Muscle of arm (tissue), 14 donors: ENCODE measurements at places on chromosomes 12 and 14.

GRCh38 chr14:60350366-60350720 lies 101.3 kb downstream of the PPM1A start:
- peak; percentile 43 for DNase-seq

GRCh38 chr14:73145371-73145770 lies 9.1 kb downstream of the PSEN1 start:
- no peak for DNase-seq

DNA sequence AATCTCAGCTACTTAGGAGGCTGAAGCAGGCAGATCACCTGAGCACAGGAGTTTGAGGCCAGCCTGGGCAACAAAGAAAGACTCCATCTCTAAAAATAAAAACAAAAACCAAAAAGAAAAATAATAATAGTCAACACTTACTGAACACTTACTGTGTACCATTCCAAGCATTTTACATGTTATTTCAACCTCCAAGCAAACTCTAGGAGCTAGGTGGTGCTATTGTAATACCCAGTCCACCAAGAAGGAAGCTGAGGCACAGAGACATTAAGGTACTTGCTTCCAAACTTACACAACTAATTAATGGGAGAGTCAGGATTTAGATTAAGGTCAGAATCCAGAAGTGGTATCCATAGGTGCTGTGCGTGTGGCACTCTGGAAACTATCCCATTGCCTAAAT lies 13.7 kb upstream of the OR6J1 start:
- no peak for DNase-seq

- no peak for DNase-seq
These were observed 74.1 kb downstream of the PLXNC1 start for GRCh38 chr12:94222351-94223084.

DNA sequence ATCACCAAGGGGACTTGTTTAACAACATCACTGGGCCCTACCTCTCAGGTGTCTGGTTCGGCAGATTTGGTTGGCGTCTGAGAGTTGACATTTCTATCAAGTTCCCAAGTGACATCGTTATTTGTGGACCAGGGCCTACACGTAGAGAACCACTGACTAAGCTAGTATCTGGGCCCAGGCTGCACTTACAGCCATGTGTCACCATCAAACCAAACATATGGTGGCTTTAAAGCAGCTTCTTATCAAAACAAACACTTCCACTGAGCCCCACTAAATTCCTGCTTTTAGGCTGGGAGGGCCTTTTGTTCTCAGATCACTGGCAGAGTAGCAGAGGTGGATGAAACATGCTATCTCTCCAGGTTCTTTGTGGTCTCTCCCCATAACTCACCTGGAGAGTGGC lies 220.5 kb downstream of the PELI2 start:
- no peak for DNase-seq

GRCh38 chr12:67790660-67791059 lies 142.1 kb downstream of the DYRK2 start:
- no peak for DNase-seq

- no peak for DNase-seq
These were observed 12.5 kb downstream of the TIMM9 start for GRCh38 chr14:58414845-58415244.

GRCh38 chr12:64194333-64195149 lies 27.6 kb downstream of the KICS2 start:
- DNase-seq, result no peak

DNA sequence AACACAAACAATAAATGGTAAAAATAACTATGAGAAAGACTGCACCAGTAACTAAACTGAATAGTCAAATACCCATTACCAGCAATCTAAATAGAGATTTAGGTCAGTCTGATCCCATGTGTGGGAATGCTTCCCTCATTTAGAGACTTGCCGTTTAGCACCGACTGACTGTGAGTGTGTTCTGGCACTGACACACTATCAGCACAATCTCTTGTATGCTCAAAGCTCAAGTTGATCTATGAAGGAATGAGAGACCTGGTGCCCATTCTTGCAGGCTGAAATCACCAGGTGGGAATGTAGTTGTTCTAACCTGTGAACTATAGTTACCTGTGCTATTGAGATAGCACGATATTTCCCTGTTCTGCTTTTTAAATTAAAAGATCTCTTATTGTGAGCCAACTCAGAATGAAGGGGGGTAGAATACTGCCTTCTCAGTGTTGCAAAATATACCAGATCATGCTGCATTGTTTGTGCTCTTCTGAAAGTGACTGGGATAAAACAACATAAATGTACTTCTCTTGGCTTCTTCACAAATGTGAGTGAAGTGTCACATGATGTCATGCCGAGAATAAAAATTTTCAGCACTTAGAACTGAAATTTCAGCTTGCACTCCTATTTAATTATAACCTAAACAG lies 99.6 kb downstream of the LIN7A start:
- DNase-seq, result no peak

GRCh38 chr12:89453121-89453978 lies 71.2 kb downstream of the GALNT4 start:
- DNase-seq, result peak; percentile 57

DNA sequence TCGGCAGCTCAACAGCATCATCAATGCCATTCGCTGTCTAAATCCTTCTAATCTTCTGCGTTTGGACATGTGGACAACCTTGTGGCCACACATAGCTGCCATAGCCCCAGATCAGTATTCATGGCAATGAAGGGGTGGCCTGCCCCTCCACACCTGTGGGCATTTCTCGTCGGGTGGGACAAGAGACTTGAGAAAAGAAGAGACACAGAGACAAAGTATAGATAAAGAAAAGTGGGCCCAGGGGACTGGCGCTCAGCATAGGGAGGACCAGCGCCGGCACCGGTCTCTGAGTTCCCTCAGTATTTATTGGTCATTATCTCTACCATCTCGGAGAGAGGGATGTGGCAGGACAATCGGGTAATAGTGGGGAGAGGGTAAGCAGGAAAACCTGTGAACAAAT lies 42.3 kb downstream of the MAGOHB start:
- DNase-seq, result no peak

- DNase-seq, result no peak
These were observed 167.1 kb downstream of the PIWIL1 start for GRCh38 chr12:130504840-130505175.

- DNase-seq, result no peak
These were observed 177.1 kb downstream of the CCDC91 start for GRCh38 chr12:28367326-28367725.

- DNase-seq, result no peak
These were observed 236.4 kb downstream of the PAWR start for GRCh38 chr12:79454338-79454843.

DNA sequence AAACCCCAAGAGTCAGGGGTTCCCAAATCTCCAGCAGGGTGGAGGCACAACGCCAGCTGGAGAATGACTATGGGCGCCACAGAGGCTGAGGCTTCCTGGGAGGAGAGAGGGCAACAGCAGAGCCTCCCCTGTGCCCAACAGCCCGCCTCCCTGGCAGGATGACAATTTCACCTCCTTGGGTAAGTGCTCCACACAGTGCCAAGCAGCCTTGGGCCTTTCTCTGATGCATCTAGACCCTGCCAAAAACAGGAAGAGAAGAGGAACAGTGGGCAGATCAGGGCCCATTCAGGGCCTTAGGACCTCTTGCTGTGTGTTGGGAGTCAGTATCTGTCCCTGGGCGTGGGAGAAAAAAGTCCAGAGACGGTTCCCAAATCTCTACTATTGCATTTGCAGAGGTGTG lies 5.0 kb upstream of the OR10P1 start:
- DNase-seq, result no peak

GRCh38 chr12:54933376-54933775 lies 51.2 kb downstream of the TESPA1 start:
- DNase-seq, result no peak

- no peak for DNase-seq
These were observed 133.3 kb downstream of the RMST start for GRCh38 chr12:97595936-97596335.

DNA sequence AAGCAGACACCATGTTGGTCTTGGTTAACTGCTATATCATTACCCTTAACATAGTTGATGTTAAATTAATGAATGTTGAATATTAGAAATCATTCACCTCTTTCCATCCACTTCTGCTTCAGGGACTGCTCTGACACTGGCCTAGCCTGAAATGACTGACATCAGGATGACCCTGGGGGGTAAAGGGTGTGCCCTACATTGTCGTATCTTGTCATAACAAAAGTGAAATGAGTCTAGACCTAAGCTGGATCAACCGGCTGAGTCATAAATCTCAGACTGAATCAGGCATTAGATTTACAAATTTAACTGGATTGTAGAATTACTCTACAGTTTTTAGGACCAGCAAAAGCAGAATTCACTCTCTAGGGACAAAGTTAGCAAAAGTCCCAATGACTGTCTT lies 35.3 kb downstream of the KICS2 start:
- DNase-seq, result no peak

DNA sequence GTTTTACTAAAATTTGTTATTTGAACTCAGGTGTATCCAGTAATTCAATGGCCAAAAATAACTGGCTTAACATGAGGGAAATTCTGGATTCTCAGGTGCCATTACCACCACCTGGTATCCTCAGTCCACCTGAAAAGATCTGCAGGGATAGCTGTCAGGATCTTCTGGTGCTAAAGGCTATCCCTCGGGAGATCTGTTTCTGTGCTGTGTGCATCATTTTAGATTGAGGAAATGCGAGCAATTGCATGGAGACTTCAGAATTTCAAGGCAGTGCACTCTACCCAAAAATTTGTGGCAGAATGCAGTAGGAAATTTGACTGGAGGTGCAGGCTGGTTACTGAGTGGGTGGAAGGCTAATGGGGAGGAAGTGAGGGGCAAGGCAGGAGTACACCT lies 26.4 kb downstream of the ZCCHC8 start:
- no peak for DNase-seq

DNA sequence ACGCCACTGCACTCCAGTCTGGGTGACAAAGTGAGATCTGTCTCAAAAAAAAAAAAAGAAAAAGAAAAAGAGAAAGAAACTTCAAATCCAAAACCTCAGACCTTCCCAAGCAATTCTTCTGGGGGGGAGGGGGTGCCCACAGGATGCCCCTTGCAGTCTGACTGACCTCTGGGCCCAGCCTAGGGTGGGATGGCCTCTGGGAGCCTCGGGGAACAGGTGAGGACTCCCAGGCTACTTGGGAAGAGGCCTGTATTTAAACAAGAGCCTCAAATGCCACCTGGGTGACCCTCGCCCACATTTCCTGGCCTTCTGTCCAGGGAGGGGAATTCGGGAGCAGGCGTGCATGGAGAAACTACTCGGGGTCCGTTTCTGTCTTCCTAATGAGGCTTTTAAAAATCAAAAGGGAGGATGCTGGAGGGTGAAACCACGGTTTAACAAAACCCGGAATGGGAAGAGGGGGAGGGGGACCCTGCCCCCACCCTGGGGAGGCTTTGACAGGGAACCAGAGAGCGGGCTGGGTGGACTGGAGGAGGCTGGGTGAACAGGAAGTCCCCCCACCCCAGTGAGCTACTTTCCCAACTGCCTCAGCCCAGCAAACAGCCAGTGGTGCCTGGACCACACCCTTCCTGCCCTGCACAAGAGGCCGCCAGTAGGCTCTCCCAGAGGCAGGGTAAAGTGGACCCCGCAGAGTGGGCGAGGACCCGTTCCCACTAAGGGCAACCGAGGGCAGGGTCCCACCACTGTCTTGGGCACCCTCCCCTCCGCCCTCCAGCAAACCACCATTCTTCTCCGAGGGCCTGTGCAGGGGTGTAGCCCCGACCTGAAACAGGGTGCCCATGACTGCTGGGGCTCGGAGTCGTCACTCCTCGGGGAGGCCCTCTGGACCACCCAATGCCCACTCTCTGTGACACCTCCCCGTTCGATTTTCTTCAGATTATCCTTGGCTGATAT lies 1.5 kb upstream of the FBRSL1 start:
- DNase-seq, result no peak

- DNase-seq, result no peak
These were observed 22.9 kb downstream of the MAPKAPK5 start for GRCh38 chr12:111864913-111865312.

- no peak for DNase-seq
These were observed 237.3 kb downstream of the ADGRD1 start for GRCh38 chr12:131190965-131191364.

DNA sequence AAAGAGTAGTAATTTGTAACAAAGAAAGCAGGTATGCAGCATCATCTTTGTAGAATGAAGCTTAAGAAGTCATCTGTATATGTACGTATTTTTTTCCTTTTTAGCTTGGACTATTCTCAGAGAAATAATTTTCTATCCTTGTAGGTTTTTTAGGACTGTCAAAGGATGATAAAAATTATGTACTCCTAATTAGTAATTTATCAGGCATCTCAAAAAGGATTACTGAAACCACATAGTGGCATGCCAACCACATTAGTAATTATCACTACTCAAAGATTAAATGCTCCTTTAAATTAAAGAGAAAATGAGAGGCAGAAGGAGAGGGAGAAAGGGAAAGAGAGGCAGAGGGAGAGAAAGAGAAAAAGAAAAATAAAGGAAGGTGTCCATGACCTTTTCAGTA lies 17.3 kb downstream of the TTC8 start:
- DNase-seq, result no peak

DNA sequence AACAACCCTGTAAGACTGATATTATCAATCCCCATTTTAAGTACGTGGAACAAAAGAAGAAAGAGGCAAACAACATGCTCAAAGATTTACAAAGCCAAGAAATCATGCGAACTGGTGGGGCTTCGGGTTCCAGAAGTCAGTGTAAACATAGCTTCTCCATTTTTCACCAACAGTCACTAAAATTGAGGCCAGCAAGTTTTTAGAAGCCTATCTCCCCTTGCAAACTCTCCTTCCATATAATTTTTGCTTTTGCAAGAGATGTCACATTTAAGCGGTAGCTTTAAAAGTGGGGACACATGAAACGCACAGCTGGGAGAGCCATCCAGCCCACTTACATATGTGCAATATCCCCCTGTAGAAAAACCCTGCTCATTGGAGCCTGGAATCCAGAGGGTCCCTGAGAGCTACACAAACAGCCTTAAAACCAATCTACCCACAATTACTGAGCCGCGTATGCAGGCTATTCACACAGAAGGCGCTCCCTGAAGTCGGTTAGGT lies 797 bp downstream of the SLC11A2 start:
- DNase-seq, result peak; percentile 9

GRCh38 chr12:108547686-108548085 lies 13.3 kb downstream of the SART3 start:
- no peak for DNase-seq

- DNase-seq, result no peak
These were observed 237.4 kb downstream of the CHST11 start for GRCh38 chr12:104694161-104694560.

GRCh38 chr12:127773520-127773919 lies 493.4 kb upstream of the TMEM132C start:
- no peak for DNase-seq

GRCh38 chr12:6443361-6443983 lies 1.3 kb upstream of the CD27 start:
- DNase-seq, result no peak

- DNase-seq, result no peak
These were observed 207.9 kb downstream of the BTG1 start for GRCh38 chr12:91937706-91938105.

- no peak for DNase-seq
These were observed 60.0 kb downstream of the CHGA start for GRCh38 chr14:92982956-92983355.
